ENCODE measurements at places on chromosomes 6 and 20.

GRCh38 chr6:22529866-22530265 is 39.5 kb upstream of the HDGFL1 start:
- no peak for DNase-seq

DNA sequence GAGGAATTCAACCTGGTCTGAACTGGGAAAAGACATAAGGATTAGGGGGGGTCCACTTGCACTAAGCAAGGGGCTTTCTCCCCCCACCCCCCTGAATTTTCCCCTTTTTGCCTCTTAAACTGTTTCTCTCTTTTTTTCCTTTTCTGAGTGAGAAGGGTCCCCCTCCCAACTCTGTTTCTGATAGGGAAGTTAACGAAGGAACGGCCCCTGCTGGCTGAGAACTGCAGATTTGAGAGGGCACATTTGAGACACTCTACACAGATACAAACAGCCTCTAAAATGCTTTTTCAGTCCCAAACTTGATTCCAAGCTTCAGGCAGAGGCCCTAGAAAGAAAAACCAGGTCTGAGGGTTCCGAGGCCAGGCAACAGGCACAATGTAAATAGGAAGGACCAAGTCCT is 91.7 kb downstream of the JARID2 start:
- no peak for DNase-seq

GRCh38 chr6:27426045-27426620 is 37.6 kb downstream of the ZNF391 start:
- no peak for DNase-seq

DNA sequence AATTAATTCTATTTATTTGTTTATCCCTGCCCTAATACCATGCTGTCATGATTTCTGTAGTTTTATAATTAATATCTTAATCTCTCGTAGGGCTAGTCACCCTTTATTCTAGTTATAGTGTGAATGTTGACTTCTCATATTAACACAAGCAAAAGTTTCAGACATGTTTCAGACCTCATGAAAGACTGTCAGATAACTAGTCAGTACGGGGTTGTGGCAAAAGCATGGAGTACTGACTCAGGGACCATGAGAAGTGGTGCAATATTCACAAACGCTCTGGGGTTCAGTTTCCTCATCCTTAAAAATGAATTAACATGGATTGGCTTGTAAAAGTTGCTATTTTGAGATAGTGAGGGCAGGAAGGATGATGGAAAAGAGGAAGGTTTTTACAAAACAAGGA is 148.9 kb downstream of the TMEM200A start:
- no peak for DNase-seq

DNA sequence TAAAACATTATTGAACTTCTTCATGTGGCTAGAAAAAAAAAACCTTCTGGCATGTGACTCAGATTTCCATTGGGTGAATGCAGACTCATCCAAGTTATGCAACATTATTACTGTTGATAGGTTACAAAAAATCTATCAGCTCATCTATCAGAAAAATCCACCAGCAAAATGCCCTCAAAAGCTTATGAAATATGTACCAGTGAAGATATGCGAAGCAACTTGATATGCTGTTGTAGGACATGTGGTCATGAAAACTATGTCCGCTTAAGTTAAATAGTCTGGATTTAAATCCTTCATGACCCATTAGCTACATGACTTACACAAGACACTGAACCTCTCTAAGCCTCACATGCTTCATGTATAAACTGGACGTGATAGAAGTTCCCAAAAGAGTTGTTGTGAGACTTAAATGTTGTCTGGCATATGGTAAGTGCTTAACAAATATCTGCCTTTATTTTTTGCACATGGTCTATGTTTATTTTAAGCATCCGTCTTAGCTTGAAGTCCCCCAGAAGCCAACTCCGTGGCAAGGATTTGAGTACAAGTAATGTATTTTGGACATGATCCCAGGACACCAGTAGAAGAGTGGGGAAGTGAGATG is 12.5 kb upstream of the BFSP1 start:
- DNase-seq: no peak

GRCh38 chr6:123171341-123172115 is 175.5 kb downstream of the CLVS2 start:
- no peak for DNase-seq

All from KG1 (cell line).